Fibroblast of skin of left quadriceps (primary cell): ENCODE measurements at places on chromosomes 6 and 20.

GRCh38 chr6:41548098-41548840 lies 2.1 kb downstream of the FOXP4 start:
- no peak for DNase-seq

GRCh38 chr6:50716899-50717509 lies 3.7 kb downstream of the TFAP2D start:
- no peak for DNase-seq

DNA sequence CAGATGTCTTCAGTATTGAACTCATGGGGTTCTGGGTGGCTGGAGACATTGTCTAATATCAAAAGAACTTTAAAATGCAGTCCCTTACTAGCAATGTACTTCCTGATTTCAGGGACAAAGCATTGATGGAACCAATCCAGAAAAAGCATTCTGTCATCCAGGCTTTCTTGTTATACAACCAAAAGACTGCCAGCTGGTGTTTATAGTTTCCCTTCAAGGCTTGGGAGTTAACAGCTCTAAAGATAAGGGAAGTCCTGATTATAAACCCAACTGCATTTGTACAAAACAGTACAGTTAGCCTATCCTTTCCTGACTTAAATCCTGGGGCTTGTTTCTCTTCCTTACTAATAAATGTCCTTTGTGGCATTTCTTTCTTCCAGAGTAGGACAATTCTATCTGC lies 160.0 kb downstream of the COL21A1 start:
- no peak for DNase-seq

DNA sequence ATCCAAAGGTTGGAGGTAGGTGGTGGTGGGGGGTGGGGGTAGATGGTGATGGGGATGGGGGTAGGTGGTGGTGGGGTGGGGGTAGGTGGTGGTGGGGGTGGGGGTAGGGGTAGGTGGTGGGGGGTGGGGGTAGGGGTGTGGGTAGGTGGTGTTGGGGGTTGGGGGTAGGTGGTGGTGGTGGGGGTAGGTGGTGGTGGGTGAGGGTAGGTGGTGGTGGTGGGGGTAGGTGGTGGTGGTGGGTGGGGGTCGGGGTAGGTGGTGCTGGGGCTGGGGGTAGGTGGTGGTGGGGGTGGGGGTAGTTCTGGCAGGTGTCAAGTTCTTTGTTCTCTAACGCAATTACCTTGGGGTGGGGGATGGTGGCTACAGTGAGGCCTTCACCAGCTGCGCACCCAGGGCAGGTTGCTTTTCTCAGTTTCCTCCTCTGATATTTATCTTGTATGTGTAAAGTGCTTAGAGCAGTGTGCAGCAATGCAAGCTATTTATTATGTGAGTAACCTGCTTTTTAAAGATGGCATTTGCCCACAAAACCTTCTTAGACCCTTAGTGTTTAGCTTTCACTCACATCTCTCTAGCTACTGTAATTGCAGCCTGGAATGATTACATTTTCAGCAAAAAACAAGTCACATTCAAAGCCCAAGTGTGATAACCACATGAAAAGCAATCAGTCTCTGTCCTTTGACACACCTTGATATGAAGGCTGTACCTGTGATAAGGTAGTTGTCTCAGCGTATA lies 8.2 kb upstream of the CCDC167 start:
- no peak for DNase-seq

DNA sequence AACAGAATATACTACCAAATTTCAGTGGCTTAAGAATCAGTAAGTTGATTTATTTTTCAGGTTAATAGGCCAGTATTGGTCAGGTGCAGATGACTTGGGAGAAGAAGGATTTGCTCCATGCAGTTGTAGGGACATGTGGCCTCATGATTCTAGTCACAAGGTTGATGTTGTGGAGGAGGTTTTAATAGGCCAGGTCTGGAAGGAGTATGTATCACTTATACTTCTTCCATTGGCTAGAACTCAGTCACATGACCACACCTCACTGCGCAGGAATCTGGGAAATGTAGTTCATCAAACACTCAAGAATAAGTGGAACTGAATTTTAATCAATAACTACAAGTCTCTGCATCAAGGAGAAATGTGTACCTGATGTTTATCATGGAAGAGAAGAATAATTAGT lies 281.5 kb upstream of the QKI start:
- DNase-seq = no peak

DNA sequence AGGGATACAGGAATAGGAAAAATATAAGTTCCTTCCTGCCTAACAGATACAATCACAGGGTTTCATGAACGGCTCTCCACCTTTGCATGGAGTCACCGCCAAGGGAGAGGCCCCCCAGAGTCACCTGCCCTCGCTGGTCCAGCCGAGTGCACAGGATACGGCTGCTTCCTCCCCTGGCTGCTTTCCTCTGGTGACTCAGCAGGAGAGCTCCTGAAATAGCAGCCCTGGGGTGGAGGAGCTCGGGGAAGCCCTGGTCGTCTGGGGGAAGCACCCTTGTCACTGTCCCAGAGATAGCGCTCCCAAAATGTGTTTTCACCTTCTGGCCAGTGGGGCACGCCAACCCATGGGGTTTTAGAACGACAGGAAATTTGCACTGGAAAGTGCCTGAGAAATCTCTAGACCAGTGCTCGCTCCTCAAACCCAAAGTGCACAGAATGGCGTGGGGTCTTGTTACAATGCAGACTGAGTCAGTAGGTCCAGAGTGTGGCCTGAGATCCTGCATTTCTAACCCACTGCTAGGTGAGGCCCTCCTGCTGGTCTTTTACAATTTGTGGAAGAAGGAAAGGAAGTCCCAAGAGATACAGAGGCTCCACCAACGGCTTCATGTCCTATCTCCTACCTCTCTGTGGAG lies 35.9 kb upstream of the FAM50B start:
- no peak for DNase-seq

- DNase-seq = no peak
Observed at GRCh38 chr6:122042960-122043735, 356.3 kb upstream of the HSF2 start.

- DNase-seq = no peak
Observed at GRCh38 chr6:159213405-159213804, 44.2 kb downstream of the FNDC1 start.

DNA sequence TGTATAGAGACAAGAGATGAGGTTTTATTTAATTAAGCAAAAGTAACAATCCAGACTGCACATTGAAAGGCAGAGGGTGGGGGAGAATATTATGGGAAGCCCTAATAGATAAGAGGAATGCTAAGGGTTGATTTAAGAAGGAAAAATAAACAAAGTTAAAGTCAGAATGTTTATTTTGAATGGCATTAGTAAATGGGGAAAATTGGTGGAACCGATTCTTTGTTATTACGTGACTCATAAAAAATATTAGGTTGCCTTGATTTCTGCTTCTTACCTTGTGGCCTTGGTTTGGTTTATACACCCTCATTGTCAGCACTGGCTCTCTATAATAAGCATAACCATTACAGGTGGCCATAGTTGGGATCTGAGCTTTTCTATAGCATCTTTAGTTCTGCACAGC lies 674.8 kb upstream of the CITED2 start:
- no peak for DNase-seq

DNA sequence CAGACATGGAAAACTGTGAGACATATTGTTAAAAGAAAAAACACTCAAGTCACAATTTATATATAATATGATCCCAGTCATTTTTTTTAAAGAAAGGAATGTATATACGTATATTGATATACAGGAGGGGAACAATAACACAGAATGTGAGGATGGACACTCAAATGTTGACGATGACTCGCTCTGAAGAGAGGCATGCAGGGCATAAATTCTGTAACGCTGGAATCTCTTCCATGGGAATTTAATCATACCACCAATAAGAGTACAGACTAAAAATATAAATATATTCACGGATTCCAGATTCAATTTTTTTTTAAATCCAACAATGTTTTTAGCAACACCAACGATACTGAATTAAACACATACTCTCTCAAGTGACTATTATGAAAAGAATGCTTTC lies 106.9 kb upstream of the CCDC28A start:
- no peak for DNase-seq

- no peak for DNase-seq
Observed at GRCh38 chr6:158572653-158573541, 13.0 kb downstream of the TMEM181 start.

DNA sequence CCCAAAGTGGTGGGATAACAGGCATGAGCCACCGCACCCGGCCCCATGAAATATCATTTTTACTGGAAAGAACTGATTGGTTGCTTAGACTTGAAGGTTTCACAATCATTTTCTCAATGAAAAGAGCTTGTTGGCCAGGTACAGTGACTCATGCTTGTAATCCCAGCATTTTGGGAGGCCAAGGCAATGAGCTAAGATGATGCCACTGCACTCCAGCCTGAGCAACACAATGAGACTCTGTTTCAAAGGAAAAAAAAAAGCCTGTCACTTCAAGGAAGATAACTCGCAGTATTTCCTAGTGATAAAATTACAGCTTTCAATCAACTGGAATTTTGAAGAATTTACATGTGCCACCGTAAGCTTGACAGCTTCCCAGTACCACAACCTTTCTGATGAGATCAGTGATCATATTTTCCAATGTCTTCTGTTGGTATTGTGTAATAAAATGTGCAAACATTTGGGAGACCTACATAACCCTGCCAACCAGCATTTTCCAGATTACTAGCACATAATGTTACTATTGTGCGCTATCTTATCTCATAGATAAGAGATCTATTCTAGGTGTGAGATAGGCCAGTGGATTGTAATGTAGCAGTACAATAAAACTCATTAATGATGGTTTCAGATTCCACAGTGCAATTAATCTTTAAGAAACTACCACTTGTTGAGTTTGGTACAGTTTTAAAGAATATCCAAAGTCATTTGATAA lies 7.2 kb downstream of the PNLDC1 start:
- no peak for DNase-seq

GRCh38 chr6:9197726-9198125 lies 762.4 kb upstream of the SLC35B3 start:
- no peak for DNase-seq

GRCh38 chr20:51439160-51439689 lies 103.3 kb downstream of the NFATC2 start:
- DNase-seq = no peak

- no peak for DNase-seq
Observed at GRCh38 chr20:35595901-35596300, 19.7 kb upstream of the SPAG4 start.

DNA sequence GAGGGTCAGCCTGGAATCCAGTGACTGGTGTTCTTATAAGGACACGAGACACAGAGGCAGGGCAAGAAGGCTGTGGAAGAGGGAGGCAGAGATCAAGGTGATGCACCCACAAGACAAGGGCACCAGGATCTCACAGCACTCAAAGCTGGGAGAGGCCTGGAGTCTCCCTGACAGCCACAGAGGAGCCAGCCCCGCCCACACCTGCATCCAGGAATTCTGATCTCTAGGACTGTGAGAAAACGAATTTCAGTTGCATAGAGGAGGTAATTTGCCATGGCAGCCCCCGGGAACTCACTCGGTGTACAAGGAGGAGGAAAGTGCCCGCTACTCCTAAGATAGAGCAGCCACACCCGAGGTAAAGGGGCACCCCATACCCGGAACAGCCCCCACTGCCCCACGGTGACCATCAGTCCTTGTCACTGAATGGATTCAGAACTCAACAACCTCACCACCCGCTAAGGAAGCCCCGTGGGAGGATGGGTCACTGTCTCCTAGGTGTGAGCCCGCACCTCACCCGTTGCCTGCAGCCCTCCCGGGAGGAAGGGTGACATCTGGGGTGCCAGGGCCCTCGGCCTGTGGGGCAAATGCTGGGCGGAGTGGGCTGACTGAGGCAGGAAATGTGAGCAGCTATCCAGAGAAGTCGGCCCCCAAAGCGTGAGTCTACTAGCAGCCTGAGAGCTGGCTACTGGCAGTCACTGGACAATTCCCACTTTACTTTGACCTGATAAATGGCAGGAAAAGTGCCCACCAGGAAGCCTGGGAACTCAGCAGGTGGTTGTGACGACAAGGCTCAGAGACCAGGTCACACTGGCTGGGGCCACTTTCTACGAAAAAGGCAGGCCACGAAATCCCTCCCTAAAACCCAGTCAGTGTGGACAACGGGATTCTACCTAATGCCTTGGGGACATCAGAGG lies 22.4 kb downstream of the DLL1 start:
- no peak for DNase-seq

DNA sequence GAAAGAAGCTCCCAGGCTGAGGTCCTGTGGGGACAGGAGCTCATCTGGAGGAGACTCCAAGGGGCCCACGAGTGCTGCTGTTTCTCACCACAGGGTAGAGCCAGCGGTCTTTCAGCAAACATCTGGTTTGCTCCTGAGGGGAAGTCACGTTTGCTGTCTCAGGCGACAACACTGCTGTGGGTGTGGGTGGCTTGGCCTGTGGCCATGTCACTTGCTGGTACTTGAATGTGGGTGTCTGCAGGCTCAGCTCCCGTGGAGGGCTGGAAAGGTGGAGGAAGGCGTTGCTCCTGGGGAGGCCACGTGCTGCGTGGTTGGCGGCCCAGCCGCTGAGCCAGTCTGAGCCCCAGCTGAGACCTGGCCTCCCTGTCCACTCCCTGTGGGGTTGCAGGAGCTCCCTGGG lies 52.8 kb upstream of the MPC1 start:
- DNase-seq = no peak

- DNase-seq = no peak
Observed at GRCh38 chr6:71727632-71728294, 158.6 kb upstream of the RIMS1 start.

- peak; percentile 76 for DNase-seq
Observed at GRCh38 chr6:134609716-134610261, 291.9 kb upstream of the SGK1 start.

DNA sequence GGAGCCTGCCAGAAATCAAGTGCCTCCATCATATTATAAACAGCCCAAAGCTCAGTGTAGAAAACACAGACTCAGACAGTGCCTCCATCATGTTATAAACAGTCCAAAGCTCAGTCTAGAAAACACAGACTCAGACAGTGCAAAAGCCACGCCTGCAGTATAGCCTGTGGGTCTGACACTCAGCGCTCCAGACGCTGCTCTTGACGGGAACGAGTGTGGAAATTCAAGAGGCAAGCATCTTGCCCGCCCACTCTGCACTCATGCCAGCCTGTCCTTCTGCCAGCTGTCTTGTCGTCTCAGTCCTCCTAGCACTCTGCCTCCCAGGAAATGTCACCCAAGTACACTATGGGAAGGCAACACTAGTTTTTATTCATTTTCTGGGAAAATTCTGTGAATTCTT lies 274.2 kb upstream of the CDH4 start:
- no peak for DNase-seq
